MCF 10A (cell line): ENCODE measurements at places on chromosomes 13 and 19. TPM values are rescaled to one million over a fixed set of nuclear protein-coding genes. Genes with fewer than 3 reads are reported as not detected.

DNA sequence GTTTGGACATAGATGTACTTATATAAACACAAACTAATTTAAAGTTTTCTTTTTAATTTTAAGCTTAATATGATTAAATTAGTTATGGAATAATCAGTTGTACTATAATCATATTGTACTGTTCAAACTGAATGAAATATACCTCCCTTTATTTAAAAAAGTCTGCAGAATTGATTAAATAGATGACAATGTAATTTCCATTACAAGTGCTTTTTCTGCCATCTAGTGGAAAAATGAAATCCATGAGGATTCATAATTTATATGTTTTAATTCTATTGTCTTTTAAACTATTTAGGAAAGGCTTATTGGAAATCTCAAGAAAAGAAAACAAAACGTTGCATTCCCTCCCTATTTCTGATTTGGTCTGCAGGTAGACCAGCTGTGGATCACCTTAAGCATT, 30.9 kb downstream of the MZT1 start:
- H3K36me3 ChIP-seq, result no peaks in the 10 kb centered on the region
- no peak overlapping the region for H3K27ac ChIP-seq
- no peaks in the 10 kb centered on the region for H3K4me1 ChIP-seq
- peaks cover 48% of the 10 kb centered on the region for H3K27me3 ChIP-seq
- H3K4me3 ChIP-seq, result no peak overlapping the region

DNA sequence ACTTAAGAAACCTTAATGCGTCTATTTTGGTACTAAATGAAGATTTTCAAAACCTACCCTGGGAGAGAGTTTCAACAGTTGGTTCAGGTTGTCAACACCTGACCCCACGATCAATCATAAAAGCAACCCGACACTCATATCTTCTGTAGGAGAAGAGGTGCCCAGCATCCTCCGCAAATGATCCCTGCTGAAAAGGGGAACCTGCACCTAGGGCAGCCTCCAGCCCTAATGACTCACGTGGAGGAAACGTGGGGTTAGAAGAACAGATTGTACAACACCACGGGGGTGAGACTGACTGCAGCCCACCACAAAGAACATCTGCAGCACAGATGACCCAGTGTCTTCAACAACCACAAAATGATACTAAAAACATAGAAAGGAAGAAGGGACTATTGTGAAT, 116.3 kb downstream of the RAB20 start:
- H3K27ac ChIP-seq, result no peak overlapping the region
- H3K36me3 ChIP-seq, result peaks cover 14% of the 10 kb centered on the region
- H3K4me3 ChIP-seq, result no peak overlapping the region

DNA sequence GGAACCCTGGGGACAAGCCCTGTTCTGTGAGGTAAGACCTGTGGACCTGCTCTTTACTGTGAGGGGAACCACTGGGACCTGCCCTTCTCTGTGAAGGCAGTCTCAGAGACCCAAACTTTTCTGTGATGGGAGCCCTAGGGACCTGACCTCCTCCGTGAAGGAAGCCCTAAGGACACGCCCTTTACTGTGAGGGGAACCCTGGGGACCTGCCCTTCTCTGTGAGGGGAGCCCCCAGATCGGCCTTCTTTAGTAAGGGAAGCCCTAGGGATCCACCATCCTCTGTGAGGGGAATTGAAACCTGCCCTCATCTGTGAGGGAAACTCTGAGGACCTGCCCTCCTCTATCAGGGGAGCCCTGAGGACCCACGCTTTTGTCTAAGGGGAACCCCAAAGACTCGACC, 343.5 kb downstream of the UQCRFS1 start:
- H3K4me3 ChIP-seq, result no peak overlapping the region
- no peaks in the 10 kb centered on the region for H3K27me3 ChIP-seq
- no peaks in the 10 kb centered on the region for H3K36me3 ChIP-seq
- no peaks in the 10 kb centered on the region for H3K4me1 ChIP-seq

The TBXA2R gene
- total RNA-seq, result not detected in 2 replicates

DNA sequence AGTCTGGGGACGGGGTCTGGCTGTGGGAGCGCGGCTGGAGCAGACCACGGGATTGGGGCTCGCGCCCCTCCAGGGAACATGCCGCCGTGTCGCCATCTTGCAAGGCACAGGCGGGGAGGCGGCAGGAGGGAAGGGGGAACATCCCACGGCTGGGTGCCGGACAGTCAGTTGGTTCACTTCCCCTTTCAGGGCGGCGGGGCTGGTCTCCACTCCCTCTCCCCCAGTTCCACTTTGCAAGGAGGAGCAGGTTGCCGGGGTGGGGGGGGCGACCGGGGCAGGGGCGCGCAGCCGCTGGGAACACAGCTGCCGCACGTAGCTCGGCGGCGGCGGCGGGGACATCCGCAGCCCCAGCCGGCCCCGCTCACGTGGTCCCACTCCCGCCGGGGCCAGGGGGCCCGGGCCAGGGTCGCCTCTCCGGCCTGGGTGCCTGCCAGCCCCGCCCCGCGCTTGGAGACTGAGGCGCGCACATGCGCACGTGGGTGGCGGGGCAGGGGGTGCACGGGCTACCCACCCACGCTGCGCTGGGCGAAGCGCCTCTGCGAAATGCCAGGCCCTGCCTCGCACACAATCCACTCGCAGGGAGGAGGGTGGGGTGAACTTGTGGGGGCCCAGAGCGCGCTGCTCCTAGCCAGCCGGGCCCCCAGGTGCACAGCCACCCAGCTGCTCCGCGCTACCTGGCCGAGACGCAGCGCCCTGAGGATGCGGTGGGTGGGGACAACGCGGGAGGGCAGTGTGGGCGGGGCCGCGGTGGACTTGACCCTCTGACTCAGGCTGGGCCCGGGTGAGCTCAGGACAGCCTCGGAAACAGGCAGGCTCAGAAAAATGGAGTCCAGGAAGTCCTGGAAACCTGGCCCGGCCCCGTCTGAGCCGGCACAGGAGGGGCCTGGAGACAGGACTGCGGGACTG, 6.4 kb downstream of the KLF16 start:
- H3K27me3 ChIP-seq, result no peaks in the 10 kb centered on the region
- peak overlapping the region; percentile 44 for H3K4me3 ChIP-seq
- H3K4me1 ChIP-seq, result peaks cover 10% of the 10 kb centered on the region
- no peak overlapping the region for H3K27ac ChIP-seq

GRCh38 chr13:80612804-80613203, 271.9 kb upstream of the SPRY2 start:
- peaks cover 5% of the 10 kb centered on the region for H3K4me1 ChIP-seq
- H3K36me3 ChIP-seq, result no peaks in the 10 kb centered on the region
- no peak overlapping the region for H3K27ac ChIP-seq

DNA sequence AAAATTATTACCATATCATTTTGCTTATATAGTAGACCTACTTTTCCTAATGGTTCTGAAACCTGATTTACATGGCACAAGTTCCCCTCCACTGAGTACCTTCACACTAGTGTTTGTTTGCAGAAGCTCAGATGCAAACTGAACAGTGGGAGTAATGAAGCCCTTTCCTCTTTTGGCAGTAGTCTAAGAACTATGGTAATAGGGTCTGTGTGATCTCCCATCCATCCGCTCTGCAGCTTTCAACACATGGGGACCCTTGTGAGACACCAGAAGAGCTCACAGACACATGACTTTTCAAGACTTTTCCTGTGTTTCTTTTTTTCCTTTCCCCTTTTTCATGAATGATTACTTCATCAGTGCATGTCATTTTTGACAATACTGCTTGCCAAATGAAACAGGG, 336.0 kb downstream of the ATP8A2 start:
- no peaks in the 10 kb centered on the region for H3K27me3 ChIP-seq
- no peaks in the 10 kb centered on the region for H3K36me3 ChIP-seq
- H3K4me1 ChIP-seq, result no peaks in the 10 kb centered on the region
- no peak for DNase-seq

DNA sequence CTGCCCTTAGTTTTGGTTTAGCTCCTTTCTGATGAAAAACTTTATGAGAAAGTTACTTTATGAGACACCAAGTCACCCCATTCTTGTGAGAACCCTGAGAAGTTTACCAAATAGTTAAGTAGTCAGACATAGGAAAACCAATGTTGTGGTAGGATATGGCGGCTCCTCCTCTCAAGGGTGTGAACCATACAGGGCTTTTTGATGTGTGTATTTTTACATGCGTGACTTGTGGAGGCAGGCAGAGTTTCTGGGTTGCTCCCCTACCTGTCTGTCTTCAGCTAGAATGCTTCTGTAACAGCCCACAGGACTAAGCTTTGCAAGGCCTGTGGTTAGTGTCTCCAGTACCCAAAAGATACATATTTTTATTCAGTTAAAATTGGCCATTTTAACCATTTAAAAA, 18.3 kb downstream of the UBAC2 start:
- peaks cover 16% of the 10 kb centered on the region for H3K4me1 ChIP-seq
- no peaks in the 10 kb centered on the region for H3K27me3 ChIP-seq
- H3K4me3 ChIP-seq, result no peak overlapping the region
- H3K27ac ChIP-seq, result no peak overlapping the region

GRCh38 chr13:106028911-106029310, 506.6 kb downstream of the EFNB2 start:
- no peaks in the 10 kb centered on the region for H3K36me3 ChIP-seq
- H3K27me3 ChIP-seq, result no peaks in the 10 kb centered on the region

DNA sequence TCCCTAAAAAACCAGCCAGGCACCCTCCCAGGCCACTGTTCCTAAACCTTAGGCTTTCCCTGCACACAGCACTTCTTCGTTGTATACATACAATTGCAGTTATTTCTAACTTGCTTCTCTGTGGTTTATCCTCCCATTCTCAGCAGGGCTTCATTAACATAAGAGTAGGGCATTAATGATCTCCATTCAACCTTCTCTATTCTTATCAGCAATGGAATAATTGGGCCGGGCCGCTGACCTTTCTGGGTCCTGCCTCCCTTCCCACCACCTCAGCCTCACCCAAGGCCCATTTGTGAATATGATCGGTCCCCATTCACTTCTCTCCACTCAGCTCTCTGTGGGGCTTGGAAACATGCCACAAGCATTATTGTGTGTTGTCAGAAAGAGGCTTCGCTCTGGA, 184.2 kb downstream of the SUCLA2 start:
- no peaks in the 10 kb centered on the region for H3K27me3 ChIP-seq
- no peak overlapping the region for H3K4me3 ChIP-seq
- DNase-seq, result no peak
- H3K4me1 ChIP-seq, result no peaks in the 10 kb centered on the region
- no peak overlapping the region for H3K27ac ChIP-seq

The ETV2 gene
- total RNA-seq, result 0.44 and 1.0 TPM in 2 replicates

GRCh38 chr19:1131718-1132551, 28.1 kb downstream of the GPX4 start:
- peak; percentile 90 for DNase-seq
- H3K4me3 ChIP-seq, result peak overlapping the region; percentile 63
- H3K27me3 ChIP-seq, result no peaks in the 10 kb centered on the region
- peaks cover 52% of the 10 kb centered on the region for H3K36me3 ChIP-seq
- peak overlapping the region; percentile 54 for H3K27ac ChIP-seq
- peaks cover 8% of the 10 kb centered on the region for H3K4me1 ChIP-seq

DNA sequence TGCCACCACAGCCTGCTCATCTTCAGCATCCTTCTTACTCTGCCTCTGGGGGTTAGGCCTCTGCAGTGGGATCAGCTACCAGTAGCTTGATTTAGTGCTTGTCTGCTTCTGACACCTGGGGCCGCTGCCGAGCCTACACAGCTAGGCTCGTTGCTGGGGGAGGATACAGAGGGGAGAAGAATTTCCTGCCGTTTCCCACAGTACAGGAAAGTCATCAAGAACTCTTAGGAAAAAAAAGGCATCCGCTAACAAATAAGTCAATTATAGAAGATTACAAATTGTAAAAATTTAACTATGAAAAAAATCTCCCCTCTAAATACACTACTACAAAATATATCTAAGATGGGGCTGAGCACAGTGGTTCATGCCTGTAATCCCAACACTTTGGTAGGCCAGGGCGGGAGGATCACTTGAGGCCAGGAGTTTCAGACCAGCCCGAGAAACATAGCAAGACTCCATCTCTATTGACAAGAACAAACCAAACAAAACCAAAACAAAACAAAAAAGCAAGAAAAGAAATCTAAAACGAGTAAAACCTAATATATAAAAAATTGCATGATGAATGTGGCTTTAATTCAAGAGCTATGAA, 26.7 kb downstream of the LATS2 start:
- H3K4me3 ChIP-seq, result no peak overlapping the region
- H3K27ac ChIP-seq, result peak overlapping the region; percentile 97
- peaks cover 47% of the 10 kb centered on the region for H3K4me1 ChIP-seq
- H3K36me3 ChIP-seq, result peaks cover 13% of the 10 kb centered on the region
- H3K27me3 ChIP-seq, result no peaks in the 10 kb centered on the region

GRCh38 chr19:6720369-6721137, at the start of gene C3:
Gene C3, minus strand, starts transcription at chr19:6720650. Its CDS starts 61 bp downstream, at chr19:6720589.
- no peaks in the 10 kb centered on the region for H3K27me3 ChIP-seq
- H3K4me3 ChIP-seq, result peak within 1 kb of the TSS; percentile 95

GRCh38 chr19:33712268-33712667, 84.4 kb upstream of the KCTD15 start:
- H3K36me3 ChIP-seq, result no peaks in the 10 kb centered on the region
- H3K4me3 ChIP-seq, result no peak overlapping the region
- no peak for DNase-seq

DNA sequence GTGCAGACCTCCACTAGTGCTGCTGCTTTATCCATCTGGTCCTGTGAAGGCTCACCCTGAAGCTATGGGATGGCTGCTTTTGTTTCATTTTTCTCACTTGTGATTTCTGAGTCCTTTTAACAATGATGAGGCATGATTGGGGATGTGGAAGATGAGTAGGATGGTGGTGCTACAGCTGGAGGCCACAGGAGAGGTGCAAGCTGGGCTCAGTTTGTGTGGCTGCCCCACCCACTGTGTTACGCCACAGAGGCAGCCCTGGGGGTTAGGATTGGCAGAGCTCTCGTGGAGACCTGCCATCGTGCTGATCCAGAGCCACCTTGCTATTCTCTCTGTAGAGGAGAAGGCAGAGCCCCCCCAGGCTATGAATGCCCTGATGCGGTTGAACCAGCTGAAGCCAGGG, 19.6 kb upstream of the QTRT1 start:
- no peaks in the 10 kb centered on the region for H3K27me3 ChIP-seq
- no peak overlapping the region for H3K4me3 ChIP-seq
- DNase-seq, result no peak
- H3K4me1 ChIP-seq, result no peaks in the 10 kb centered on the region

DNA sequence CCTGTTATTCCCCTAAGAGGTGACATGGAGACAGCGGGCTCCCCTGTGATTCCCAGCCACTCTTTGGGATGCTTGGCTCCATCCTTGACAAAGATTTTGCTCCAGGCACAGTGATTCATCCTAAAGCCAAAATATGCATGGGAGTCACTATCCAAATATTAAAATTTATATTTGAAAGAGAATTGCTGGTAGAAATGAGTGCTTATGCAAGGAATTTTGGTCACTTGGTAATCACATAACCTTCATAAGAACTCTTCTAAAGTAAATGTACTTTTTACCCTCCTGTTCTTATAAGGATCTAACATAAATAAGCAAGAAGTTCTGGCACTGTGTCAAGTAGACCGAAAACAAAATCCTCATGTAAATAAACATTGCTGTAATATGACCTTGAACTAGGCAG, 385.8 kb downstream of the ITGBL1 start:
- peak; percentile 26 for DNase-seq
- no peak overlapping the region for H3K27ac ChIP-seq
- H3K27me3 ChIP-seq, result peaks cover 61% of the 10 kb centered on the region
- H3K36me3 ChIP-seq, result no peaks in the 10 kb centered on the region

DNA sequence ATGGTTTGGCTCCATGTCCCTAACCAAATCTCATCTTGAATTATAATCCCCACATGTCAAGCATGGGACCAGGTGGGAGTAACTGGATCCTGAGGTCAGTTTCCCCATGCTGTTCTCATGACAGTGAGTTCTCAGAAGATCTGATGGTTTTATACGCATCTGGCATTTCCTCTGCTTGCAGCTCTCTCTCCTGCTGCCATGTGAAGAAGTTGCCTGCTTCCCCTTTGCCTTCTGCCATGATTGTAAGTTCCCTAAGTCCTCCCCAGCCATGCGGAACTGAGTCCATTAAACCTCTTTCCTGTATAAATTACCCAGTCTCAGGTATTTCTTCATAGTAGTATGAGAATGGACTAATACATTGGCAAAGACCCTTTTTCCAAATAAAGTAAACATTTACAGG, 96.8 kb downstream of the TSHZ3 start:
- no peaks in the 10 kb centered on the region for H3K27me3 ChIP-seq
- DNase-seq, result no peak
- no peak overlapping the region for H3K4me3 ChIP-seq
- H3K4me1 ChIP-seq, result no peaks in the 10 kb centered on the region
- no peak overlapping the region for H3K27ac ChIP-seq
- no peaks in the 10 kb centered on the region for H3K36me3 ChIP-seq
